ENCODE measurements at places on chromosomes 4 and X. TPM values are rescaled to one million over a fixed set of nuclear protein-coding genes. Genes with fewer than 3 reads are reported as not detected.
A peak's percentile ranks its signal among the peaks of the same experiment; 100 is the strongest.

Gene NUP62CL
- total RNA-seq, result not detected

Gene GAGE2A
- total RNA-seq, result not detected

Gene DGAT2L6
- total RNA-seq, result not detected

Gene ABRAXAS1
- total RNA-seq, result 14.0 TPM

Gene NPNT
- total RNA-seq, result 13.2 TPM

- peak; percentile 80 for DNase-seq
These were observed 4.5 kb downstream of the G6PD start for GRCh38 chrX:154541896-154542722.

GRCh38 chr4:158814207-158814606 is 45.4 kb downstream of the FNIP2 start:
- no peak for DNase-seq

- peak; percentile 23 for DNase-seq
These were observed 53.6 kb downstream of the FIP1L1 start for GRCh38 chr4:53431052-53431451.

GRCh38 chr4:37951461-37952352 is 8.5 kb upstream of the PTTG2 start:
- DNase-seq, result no peak

GRCh38 chr4:112325530-112325929 is 28.4 kb downstream of the ALPK1 start:
- DNase-seq, result no peak

DNA sequence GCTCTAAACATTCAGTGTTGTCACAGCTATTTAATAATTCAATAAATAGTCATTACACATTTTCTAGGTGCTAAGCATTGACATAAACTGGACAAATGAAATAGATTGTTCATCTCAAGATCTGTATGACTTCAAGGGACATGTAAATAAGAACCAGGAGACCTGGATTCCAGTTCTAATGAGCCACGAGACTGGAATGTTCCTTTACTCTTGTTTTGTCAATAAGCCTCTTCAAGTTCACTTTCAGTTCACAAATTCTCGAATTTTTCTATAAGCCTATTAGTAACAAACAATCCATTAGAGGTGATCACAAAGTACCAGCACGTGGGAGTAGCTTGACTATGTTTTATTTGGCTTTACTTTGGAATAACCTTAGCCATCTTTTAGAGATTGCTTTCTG is 514.0 kb upstream of the SMIM31 start:
- DNase-seq, result no peak

DNA sequence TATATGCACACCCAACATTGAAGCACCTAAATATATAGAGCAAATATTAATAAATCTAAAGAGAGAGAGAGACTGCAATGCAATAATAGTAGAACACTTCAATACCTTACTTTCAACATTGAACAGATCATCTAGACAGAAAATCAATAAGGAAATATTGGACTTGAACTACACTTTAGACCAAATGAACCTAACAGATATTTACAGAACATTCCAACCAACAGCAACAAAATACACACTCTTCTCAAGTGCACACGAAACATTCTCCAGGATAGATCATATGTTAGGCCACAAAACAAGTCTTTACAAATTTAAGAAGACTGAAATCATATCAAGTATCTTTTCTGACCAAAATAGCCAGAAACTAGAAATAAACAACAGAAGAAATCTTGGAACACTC is 66.6 kb downstream of the CD99L2 start:
- DNase-seq, result no peak

DNA sequence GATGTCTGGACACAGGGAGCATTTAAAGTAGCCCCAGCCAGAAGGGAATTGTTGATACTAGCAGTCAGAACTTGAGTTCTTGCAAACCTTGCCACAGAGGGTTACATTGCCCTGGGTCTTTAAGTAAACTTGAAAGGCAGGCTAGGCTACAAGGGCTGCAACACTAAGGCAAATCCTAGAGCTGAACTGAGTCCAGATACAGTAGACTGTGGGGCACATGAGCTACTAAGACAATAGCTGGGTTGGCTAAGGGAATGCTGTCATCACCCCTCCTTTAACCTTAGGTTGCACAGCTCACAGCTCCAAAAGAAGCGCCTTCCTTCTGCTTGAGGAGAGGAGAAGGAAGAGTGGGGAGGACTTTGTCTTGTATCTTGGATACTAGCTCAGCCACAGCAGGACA is 35.6 kb downstream of the SH3BGRL start:
- DNase-seq, result no peak

- DNase-seq, result no peak
These were observed 108.8 kb downstream of the DDIT4L start for GRCh38 chr4:100081491-100081890.

- DNase-seq, result no peak
These were observed 228.1 kb downstream of the ARHGAP24 start for GRCh38 chr4:85703096-85703495.

GRCh38 chr4:25535701-25536473 is 119.8 kb upstream of the SLC34A2 start:
- DNase-seq, result no peak

DNA sequence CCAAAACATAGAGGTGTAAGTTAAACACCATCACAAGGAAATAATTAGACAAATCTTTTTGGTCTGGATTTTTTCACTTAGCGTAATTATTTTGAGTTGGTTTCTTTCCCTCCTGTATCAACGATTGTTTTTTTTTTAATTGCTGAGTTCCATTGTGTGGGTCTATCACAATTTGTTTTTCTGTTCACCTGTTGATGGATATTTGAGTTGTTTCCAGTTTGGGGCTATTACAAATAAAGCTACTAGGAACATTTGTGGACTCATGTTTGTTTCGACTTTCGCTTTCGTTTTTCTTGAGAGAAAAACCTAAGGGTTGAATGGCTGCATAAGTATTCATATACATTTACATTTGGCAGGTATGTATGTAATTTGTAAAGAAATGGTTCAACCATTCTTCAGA is 20.4 kb upstream of the FBXW7 start:
- no peak for DNase-seq

DNA sequence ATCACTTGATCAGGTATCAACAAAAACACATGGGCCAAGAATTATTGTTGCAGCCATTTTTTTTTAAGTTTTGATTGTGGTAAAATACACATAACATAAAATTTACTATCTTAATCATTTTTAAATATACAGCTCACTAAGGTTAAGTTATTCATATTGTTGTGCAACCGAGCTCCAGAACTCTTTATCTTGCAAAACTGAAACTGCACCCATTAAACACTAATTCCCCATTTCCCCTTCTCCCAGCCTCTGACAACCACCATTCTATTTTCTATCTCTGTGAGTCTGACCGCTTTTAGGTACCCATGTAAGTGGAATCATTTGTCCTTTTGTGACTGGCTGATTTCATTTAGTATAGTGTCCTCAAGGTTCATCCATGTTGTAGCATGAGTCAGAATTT is 126.2 kb upstream of the NDP start:
- DNase-seq, result no peak

- no peak for DNase-seq
These were observed 825.6 kb downstream of the STPG2 start for GRCh38 chr4:97317671-97318070.

- DNase-seq, result peak; percentile 55
These were observed 17.2 kb downstream of the EDNRA start for GRCh38 chr4:147498031-147498660.
